ENCODE measurements at places on chromosomes 7 and 10.

GRCh38 chr10:109556399-109556798, 366.9 kb downstream of the XPNPEP1 start:
- DNase-seq = no peak

- no peak for DNase-seq
Observed at GRCh38 chr7:139776486-139777132, 1.2 kb downstream of the HIPK2 start.

GRCh38 chr7:68682910-68683309, 915.4 kb upstream of the AUTS2 start:
- no peak for DNase-seq

DNA sequence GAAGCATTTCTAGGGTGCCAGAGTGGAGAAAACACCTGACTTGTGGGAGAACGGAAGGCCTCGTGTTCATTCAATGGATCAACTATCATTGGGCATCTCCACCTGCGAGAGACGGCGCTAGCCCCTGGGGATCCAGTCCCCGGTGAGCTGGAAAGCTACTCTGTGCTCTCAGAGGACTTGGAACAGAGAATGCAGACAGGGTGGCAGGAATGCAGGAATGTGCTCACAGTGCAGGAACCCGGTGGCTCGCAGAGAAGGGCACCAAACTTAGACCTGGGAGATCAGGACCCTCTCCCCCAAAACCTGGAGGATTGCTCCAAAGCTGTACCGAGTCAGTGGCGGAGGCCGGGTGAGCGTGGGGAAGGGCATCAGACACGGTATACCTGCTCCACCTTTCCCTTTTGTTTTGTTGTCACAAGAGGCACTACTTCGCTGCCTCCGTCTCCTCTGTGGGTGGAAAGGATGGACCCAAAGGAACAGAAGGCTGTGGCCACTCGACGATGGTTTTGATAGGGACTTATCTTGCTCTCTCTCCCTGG, 569.0 kb upstream of the C7orf33 start:
- no peak for DNase-seq

DNA sequence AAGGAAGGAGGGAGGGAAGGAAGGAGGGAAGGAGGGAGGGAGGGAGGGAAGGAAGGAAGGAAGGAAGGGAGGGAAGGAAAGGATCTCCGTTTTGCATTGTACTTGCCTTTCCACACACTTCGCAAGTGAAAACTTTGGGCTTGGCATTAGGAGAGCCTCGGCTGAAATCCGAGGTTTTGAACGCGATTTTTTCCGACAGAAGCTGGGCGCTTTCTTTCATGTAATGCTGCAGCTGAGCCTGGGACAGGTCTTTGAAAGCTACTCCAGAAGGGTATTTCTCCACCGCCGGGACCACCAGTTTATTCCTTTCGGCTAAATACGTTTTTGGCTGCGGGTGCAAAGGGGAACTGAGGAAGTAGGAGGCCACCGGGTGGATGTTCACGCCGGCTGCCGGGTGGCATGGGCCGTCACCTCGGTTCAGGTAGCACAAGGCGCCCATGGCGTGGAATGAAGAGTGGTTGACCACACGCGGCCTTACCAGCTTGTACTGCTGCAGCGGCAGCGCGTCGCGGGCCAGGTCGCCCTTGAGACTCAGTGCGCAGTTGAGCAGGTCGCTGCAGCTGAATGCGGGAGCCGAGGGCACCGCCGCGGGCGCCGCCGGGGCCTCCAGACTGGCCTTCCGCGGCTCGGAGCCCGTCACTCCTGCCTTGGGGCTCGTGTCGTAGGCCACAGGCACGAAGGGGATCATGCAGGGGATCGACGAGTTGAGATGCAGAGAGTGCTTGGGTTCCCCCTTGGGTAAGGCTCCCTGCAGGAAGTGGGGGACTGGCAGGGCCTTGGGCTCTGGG, 825 bp downstream of the FEZF1 start:
- DNase-seq = no peak

- DNase-seq = peak; percentile 21
Observed at GRCh38 chr7:142790056-142790455, 19.3 kb downstream of the PRSS2 start.

DNA sequence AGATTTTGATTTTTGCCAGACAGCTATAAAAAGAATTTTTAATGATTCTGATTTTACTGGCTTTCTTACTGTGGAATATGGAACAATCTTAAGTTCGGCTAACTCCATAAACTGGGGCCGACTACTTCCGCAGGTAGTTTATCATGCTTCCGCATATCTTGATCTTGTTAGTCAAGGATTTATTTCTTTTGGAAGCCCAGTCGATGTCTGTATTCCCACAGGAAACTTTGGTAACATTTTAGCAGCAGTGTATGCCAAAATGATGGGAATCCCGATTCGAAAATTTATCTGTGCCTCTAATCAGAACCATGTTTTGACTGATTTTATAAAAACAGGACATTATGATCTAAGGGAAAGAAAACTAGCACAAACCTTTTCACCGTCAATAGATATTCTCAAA, 8.1 kb downstream of the THNSL1 start:
- DNase-seq = no peak

DNA sequence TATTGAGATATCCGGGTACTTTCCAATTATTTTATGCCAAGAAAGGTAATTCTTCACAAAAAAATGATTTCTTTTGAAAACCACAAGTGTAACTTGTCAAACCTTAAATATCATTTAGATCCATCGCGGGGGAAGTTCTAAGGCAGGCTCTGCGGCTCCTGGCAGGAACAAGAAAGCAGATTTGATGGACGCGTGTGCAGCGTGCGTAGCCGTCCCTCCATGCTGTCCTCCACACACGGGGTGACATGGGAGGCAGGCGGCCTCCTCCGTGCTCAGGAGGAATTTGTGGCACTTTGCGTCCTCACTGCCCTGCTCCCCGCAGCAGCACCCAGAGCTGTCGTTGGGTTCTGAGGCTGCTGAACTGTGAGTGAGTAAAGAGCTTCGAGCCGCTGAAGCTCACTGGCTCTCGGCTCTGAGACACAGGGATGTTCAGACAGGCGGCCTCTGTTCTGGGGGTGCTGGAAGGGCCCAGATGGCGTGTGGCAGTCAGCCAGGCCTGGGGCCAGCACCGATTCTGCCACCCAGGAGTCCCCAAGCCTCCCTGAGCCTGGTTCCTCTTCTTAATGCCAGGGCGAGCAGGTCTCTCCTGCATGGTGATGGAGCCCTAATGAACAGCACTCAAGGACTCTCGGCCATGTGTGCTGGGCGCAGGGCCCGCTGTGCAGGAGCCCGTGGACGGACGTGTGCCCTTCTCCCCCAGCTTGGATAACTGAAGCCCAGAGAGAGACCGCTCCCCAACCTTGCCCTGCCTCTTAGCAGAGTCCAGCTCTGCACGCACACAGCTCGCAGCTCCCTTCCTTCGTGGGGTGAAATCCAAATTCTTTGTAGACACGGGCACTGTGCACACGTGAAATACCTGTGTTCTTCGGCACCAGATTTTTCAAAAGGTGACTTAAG, 185.4 kb upstream of the SHH start:
- no peak for DNase-seq

GRCh38 chr7:138032186-138032585, 30.3 kb upstream of the CREB3L2 start:
- DNase-seq = no peak

- no peak for DNase-seq
Observed at GRCh38 chr7:77441046-77441445, 24.9 kb upstream of the GSAP start.

DNA sequence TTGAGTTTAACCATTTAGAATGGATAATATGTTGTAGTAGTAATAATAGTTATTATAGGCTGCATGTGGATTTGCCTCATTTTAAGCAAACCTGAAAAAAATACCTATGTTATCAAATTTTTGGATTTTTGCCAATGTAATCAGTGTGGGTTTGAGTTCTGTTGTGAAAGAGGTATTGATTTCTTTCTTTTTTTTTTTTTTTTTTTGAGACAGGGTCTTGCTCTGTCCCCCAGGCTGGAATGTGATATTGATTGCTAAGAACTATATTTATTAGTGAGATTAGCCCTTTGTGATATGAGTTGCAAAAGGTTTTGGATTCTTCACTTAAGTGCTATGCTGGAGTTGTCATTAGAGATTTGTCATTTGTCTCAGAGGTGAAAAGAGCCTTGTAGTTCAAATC, 124.4 kb downstream of the ST7 start:
- no peak for DNase-seq

GRCh38 chr7:25583621-25584020, 355.3 kb upstream of the NPVF start:
- no peak for DNase-seq

DNA sequence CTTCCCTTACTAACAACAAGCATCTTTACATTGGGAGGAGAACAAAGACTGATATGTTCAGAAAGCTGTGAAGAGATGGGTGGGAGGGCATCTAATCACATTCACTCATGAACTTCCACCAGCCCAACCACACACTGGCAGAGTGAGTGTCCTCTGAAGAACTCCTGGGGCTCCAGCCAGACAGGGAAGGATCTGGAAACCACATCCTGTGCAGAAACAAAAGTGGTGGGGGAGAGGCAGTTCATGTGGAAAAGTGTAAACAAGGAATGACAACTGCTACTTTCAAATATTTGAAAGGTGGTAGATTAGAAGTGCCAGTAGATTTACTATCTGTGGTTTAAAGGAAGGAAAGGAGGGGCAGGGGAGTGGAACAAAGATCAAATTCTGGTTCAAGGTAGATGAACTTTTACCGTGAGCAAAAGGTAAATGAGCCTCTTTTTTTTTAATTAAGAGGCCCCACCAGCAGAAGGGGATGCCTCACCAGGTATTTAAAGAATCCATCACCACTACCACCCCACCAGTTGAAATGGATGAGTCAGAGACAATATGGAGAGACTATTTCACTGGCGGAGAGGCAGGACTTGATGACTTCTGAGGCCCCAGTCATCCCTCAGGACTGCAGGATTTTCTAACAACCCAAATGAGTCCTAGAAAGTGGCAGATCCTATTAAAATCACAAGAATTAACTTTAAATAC, 34.5 kb downstream of the GOT1 start:
- no peak for DNase-seq

- DNase-seq = no peak
Observed at GRCh38 chr10:105879401-105879800, 1238.3 kb downstream of the SORCS3 start.

GRCh38 chr7:130268463-130269317, 2.0 kb downstream of the CPA2 start:
- no peak for DNase-seq

- DNase-seq = no peak
Observed at GRCh38 chr10:80191589-80192270, 13.6 kb downstream of the ANXA11 start.

GRCh38 chr7:69878015-69878414, 279.7 kb downstream of the AUTS2 start:
- DNase-seq = no peak

DNA sequence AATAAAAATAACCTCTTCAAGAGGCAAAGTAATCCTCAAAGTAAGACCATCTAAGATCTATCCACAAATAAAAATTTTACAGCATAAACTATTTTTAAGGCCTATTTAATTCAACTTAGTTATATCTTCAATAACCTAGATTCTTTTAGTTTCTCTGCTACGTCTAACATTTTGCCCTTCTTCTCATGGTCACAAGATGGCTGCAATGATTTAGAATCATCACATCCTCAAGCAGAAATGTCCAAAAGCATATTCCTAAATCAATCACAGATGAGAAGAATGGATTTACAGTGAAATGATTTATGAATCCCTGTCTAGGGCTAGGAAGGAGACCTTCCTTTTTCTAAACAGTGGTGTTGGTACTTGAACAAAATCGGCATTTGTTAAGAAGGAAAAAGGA, 304.7 kb downstream of the ARHGAP12 start:
- DNase-seq = no peak

GRCh38 chr7:44176486-44176885, 12.8 kb downstream of the GCK start:
- no peak for DNase-seq

DNA sequence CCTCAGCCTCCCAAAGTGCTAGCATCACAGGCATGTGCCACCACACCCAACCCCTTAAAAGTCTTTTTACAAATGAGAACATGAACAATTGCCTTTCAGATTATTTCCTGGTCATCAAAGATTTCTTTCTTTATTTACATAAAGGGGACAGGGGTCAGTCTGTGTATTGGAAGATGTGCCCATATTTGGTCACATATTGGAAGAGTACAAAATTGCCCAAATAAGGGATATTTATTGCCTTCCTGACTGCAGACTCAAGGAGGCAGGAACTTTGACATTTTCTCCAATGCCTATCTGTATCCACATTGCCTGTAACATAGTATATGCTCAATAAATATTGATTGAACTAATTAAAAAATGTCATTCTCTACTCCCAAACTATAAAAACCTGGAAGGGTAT, 25.9 kb upstream of the HERPUD2 start:
- DNase-seq = no peak

DNA sequence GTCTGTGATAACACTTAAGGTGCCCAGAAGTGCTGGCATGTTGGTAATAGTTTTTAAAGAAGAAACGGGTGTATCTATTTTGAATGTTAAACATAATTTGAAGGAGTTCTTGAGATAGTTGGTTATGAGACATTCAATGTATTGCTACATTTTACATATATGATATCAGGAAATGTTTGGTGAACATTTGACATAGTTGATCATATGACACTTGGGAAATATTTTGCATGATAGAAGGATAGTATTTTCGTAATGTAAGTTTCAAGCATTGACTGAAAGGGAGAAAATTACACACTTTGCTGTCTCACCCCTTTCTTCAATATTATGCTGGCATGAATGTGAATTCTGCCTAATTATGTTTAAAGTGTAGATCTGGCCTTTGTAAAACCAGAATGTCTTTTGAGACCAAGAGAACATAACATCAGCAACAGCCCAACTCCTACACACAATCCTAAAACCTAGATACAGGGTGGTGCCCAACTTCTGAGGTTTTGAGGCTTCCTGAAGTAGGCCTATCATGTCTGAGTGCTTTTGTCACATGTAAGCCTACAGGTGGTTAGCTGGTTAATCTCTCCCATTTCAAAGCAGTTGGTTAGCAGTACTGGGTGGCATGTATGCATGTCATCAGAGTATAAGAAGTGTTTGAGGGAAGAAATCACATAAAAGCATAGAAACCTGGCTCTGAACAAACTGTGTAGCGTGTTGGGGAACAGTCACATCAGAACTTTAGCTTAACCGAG, 2.1 kb downstream of the ADD3 start:
- DNase-seq = peak; percentile 37

- DNase-seq = no peak
Observed at GRCh38 chr10:96960872-96961271, 128.8 kb downstream of the LCOR start.

- DNase-seq = no peak
Observed at GRCh38 chr7:37392673-37393017, 56.0 kb downstream of the ELMO1 start.

GRCh38 chr7:55517191-55517633, 55.1 kb downstream of the VOPP1 start:
- peak; percentile 63 for DNase-seq

- no peak for DNase-seq
Observed at GRCh38 chr10:3763035-3763456, 22.0 kb downstream of the KLF6 start.

- DNase-seq = no peak
Observed at GRCh38 chr10:61278556-61278955, 174.6 kb downstream of the TMEM26 start.

All from activated CD4-positive, alpha-beta T cell treated with anti-CD3 and anti-CD28 coated beads, Interleukin-2, amount 50 U/mL, for 48 hours (primary cell).